ENCODE measurements at places on chromosomes 12 and 14.

DNA sequence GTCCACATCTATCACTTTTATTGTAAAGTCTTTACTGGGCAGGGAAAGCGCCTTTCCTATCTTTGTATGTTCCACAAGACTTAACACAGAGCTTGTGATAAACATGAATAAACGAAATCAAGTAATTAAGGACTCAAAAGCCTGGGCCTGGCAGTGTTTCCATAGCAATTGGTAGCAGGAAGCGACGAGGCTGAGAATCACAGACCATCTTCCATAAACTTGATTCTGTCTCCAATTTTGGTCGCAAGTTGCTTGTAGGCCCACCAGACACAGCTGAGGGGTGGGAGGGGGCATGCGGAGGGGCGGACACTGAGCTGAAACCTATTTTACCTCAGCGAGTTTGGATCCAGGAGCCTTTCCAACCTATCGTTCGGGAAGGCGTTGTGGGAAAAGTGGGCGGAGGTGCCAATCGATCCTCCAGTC, 302 bp downstream of the CCDC38 start:
- DNase-seq, result peak; percentile 5

- DNase-seq, result no peak
These were observed 30.0 kb downstream of the SCARB1 start for GRCh38 chr12:124833693-124834122.

DNA sequence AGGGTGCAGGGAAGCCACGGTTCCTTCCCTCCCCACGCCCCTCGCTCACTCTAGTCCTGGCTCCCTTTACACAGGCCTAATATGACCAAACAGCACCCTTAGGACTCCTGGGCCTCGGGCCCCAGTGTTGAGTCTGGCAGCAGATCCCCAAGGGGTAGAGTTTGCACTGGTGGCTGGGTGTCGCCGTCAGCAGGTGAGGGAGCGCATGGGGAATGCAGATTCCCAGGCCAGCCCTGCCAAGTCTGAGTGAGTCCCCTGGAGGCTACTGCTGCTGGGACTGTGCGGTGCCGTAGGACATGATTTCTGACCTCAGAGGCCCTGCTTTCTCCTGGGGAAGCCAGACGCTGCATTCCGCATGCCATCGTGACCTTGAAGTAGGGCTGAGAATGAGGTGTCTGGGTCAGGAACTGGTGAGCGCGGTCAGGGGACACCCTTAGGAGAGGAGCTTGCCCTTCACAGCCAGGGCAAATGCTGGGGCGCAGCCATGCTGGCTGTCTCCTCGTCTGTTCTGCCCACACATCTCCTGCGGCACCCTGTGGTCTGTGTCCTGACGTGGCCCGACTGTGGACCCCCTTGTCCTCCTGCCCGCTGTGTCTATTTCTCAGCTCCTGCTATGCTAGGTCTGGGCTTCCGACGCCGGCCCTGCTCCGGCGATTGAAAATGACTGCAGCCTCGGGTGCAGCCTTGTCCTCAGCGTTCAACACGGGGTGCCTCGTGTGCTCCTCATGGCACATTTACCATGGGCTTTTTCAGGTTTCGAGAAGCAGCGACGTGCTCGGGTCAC, 37.6 kb upstream of the PRMT8 start:
- no peak for DNase-seq

GRCh38 chr14:64955297-64955696, 12.8 kb upstream of the GPX2 start:
- DNase-seq, result no peak

GRCh38 chr12:130031571-130032189, 127.9 kb upstream of the TMEM132D start:
- DNase-seq, result peak; percentile 55

DNA sequence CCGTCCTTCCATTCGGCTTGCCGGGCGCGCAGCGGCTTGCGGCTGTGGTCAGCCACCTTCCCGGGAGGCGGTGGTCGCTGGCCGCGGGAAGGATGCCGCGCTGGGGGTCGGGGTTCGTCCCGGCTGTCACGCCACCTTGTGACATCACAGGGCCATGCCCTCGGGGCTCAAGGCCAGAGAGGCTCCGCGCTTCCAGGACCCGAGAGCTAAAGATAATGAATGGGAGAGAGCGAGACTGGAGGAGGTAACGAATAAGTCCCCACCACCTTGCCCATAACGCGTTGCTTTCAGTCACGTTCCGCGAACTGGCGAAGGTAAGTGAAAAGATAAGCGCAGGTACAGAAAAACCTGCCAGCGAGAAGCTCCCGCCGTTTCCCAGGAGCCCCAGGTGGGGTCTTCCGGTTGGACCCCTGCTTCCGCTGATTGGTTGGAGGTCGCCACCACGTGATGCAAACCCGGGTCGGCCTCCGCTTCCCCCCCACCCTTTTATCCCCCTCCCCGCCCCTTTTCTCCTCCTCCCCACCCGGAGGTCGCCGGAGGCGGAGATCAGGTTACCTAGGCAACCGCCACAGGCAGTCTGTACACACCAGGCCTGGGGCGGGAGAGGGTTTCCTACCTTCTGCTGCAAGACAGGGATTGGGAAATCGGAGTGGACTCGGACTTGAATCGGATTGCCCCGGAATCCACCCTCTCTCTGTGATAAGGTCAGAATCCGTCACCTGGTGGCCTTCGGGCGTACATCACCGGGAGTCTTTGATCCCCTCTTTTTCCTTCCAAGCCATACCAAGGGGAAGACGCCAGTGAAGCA, at the start of gene LRRC9:
TSS of gene LRRC9 (plus strand) at position 575 of the 808 bp plus-strand sequence.
- DNase-seq, result no peak

DNA sequence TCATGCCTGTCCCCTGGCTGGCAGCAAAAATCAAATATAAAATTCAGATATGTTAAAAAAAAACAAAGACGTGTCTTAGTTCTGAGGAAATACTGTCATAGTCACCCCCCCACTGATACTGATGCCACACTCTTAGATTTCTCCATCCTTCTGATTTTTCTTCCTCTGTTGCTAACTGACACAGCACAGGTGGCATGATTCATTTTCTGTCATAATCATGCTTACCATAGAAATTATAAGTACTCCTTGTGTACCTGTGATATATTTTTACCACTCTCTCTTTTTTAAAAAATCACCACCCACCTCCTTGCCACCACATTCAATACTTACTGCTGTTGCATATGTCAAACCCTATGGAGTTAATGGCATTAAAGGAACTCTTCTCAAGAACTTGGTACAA, 209.2 kb downstream of the PPM1H start:
- no peak for DNase-seq

DNA sequence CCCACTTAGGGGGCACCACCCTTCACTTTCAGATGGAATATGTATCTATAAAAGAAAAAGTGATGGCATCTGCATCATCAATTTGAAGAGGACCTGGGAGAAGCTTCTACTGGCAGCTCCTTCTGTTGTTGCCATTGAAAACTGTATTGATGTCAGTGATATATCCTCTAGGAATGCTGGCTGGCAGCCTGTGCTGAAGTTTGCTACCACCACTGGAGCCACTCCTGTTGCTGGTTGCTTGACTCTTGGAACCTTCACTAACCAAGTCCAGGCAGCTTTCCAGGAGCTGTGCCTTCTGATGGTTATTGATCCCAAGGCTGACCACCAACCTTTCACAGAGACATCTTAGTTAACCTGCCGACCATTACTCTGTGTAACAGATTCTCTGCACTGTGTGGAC, 44.7 kb downstream of the RIMKLB start:
- peak; percentile 24 for DNase-seq

DNA sequence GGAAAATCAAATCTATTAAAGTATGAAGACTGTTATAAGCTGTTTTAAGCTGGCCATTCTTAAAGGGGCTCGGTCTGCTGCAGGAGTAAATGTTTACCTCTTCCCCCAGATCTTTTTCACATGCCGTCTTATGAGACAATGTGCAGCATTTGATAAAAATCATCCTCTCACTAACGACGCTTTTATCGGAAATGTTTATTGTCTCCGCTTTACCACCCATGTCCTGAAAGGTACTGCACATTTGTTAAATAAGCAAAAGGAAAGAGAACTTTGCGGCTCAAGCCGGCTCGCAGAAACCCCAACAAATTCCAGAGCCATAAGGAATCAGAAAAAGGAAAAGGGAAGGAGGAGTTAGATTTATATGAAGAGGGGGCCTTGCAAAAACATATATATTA, 137.8 kb downstream of the HMGA2 start:
- no peak for DNase-seq

- no peak for DNase-seq
These were observed 66.9 kb downstream of the KNTC1 start for GRCh38 chr12:122593910-122594309.

GRCh38 chr14:99524091-99524661, 43.0 kb downstream of the CCNK start:
- DNase-seq, result no peak

- DNase-seq, result no peak
These were observed 134.1 kb upstream of the PLEKHG7 start for GRCh38 chr12:92568691-92569090.

DNA sequence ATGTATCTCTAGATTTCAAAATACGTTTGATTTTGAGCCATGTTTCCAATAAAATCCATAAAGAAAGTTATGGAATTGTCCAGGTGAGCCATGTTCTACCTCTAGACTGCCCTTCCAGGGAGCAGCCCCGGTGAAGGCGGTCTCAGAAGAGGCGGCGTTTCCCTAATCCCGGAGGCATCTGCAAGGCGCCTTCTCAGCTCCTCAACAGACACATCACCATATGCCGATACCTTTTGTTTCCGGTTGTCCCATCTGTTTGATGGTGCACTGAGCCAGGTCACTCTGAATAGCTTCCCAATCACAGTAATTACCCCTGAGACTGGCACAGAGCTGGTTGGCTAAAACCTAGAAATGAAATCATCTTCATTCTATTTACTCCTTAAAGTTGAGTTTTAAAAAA, 305.5 kb upstream of the FKBP4 start:
- no peak for DNase-seq

DNA sequence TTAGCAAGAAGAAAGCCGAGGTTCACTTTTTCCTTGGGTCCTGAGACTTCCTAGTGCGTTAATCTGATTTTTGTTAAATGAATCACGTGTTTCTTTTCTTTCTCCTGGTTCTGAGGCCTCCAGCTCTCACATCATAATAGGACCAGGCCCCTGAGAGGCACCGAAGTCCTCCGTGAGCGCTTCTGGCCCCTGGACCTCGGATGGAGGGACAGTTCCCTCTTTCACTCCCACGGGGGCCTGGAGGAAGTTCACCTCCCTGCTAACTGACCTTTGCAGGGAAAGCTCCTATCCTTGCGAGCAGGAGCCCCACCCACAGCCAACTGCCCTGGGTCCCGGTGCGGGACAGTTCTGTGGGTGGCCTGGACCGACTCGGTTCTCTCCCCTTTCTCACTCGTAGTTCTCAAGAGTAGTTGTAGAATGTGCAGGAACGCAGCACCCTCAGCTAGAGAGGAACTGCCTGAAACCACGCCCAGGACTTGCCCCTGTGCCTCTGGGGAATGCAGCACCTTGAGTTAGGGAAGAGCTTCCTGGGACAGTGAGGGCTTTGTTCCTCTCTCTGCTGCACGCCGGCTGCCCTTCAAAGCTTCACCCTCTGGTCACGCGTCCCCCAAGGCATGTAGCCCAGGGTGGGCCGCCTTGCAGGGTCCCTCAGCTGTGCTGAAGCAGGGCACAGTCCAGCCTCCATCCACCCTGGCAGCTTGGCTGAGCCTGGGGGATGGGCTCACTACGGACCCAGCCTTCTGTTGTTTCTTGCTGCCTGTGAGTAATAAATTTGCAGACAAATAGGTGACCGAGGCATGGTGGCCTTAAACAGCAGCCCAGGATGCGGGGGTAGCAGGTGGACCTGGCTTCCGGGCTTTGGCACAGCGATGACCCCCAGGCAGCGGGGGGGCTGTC, 264.6 kb downstream of the ADGRD1 start:
- DNase-seq, result no peak

- no peak for DNase-seq
These were observed 9.3 kb upstream of the USP15 start for GRCh38 chr12:62250671-62251608.

DNA sequence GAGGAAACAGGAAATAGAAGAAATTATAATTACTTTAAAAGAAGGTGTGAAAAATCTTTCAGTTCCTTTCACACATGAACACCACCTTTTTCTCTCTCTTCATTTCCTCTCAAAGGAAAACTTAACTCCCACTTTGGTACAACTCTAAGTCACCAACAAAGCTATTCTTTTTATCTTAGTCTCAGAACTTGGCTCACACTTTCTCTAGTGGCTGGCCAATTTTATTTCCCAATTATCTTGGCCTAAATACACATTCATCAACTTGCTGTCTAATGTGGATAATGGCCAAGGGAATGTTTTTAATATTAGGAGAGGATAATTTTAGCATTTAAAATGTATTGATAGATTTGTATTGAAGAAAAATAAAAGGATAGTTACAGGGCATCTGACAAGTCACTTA, 64.5 kb upstream of the NAV3 start:
- no peak for DNase-seq

GRCh38 chr14:79375356-79375755, 835.9 kb downstream of the DIO2 start:
- no peak for DNase-seq

DNA sequence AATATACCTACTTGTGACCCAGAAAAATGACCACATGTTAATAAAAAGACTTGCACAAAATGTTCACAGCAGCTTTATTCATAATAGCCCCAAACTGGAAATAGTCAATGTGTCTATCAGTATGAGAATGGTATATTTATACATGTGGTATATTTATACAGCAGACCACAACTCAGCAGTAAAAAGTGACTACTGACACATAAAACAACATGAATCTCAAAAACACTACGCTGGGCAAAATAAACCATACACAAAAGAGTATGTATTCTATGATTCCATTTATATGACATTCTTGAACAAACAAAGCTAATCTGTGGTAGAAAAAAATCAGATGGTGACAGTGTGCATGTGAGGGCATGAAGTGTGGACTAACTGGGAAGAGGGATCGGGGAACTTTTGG, 35.1 kb downstream of the ARF6 start:
- DNase-seq, result no peak

DNA sequence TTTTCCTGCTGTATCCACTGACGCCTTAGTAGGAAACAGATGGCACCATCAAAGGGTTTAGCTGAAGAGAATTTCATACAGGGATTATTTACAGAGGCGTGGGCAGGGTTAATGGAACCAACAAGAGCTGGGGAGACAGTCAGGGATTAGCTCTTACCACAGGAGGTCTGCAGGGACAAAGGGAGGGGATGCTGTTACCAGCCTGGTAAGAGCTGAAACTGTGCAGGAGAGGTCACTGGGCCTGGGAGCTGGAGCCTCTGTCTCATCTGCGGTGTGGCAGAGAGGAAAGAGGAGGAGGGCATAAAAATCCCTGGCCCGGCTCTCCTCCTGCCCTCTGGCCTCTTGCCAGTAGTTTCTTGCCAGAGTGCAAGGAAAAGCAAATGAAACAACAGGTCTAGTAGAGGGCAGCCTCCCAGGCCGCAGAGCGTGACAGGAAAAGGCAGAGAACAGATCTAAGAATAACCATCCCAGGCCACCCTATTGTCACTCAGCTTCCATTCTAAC, 18.9 kb upstream of the POC1B start:
- DNase-seq, result no peak

GRCh38 chr12:65524666-65525065, 246.2 kb downstream of the MSRB3 start:
- DNase-seq, result no peak

GRCh38 chr12:12717586-12718380, 615 bp downstream of the CDKN1B start:
- no peak for DNase-seq

- no peak for DNase-seq
These were observed 553.7 kb downstream of the FOXG1 start for GRCh38 chr14:29320286-29320685.

Measured in RWPE1 (cell line).